ENCODE measurements at places on chromosomes 12 and 14.

GRCh38 chr12:64173456-64173855 lies 48.6 kb downstream of the KICS2 start:
- no peak for DNase-seq

DNA sequence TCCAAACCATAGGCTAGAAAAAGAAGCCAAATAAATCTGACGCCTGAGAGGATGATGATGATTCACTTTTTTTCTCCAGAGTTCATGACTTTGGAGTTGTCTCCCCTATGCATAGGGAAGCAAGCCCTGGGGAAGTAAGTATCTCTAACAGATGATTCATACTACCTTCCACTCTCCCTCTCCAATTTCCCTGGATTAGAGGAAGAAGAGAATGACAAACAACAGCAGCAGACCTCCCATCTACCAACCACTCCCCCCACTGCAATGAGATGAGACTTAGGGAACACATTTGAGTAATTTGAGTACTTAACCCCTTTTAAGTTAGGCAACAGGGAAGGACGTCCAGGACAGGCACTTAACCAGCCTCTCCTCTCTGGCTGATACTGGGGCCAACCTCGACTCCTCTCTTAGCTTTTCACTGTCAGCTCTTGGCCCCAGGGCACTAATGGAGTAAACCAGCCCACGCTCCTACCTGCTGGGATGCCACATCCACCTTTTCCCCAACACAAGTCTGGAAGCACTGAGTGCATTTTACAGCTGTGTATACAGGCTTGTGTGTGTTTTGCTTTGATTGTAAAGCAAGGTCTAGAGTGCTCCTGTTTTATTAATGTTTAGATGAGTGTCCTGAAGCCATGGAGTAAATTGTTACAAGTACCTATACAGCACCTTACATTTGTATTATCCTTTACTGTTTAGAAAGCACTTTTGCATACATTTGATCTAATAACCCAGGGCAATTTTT lies 180.7 kb downstream of the PHLDA1 start:
- DNase-seq: no peak

- DNase-seq: peak; percentile 27
Observed at GRCh38 chr12:93990832-93991803, 157.3 kb upstream of the PLXNC1 start.

- no peak for DNase-seq
Observed at GRCh38 chr12:131072451-131073230, 118.9 kb downstream of the ADGRD1 start.

- peak; percentile 76 for DNase-seq
Observed at GRCh38 chr12:46268583-46269428, at the start of gene SLC38A1. SLC38A1 (minus strand) TSS chr12:46269043; CDS start chr12:46239800, 29,243 bp downstream.

- no peak for DNase-seq
Observed at GRCh38 chr14:59711080-59711479, 134.5 kb upstream of the CCDC175 start.

DNA sequence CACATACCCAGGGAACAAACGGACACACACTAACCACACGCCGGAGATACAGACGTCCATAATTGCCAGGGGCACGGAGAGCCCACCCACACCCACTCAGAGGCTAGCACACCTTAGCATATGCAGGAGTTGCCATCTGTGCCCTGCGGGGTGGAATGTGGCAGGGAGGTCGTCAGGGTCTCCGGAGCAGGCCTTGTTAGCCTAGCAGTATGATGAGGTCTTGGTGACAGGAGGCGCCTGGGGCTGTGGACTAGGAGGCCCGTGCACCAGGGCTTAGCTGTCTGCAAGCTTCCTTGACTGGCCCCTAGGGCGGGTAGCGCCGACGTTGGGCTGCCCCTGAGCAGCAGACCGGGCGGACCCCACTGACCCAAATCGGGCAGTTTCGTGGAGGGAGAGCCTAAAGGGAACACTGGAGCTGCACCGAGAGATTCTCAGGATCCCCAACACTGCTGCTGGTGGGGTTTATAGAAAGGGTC lies 10.0 kb downstream of the STAC3 start:
- no peak for DNase-seq

DNA sequence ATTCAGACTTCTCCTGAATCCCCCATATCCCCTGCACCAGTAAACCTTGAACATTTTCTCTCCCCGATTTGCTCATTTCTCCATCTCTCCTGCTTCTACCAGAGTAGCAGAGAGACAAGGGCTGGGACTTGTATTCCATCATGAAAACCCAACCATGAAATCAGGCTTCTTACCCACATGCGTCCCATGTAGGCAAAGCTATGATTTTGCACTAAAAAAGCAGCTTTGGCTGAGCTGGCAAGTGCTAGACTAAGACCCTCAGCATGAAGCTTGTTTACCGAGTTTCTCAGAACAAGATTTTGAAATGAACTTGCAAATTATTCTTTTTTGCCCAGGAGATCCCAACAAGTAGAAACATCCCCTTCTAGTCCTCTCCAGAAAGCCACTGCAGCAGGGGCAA lies 80.3 kb upstream of the RFLNA start:
- DNase-seq: no peak

- DNase-seq: no peak
Observed at GRCh38 chr12:111964935-111965334, 48.0 kb downstream of the TMEM116 start.

DNA sequence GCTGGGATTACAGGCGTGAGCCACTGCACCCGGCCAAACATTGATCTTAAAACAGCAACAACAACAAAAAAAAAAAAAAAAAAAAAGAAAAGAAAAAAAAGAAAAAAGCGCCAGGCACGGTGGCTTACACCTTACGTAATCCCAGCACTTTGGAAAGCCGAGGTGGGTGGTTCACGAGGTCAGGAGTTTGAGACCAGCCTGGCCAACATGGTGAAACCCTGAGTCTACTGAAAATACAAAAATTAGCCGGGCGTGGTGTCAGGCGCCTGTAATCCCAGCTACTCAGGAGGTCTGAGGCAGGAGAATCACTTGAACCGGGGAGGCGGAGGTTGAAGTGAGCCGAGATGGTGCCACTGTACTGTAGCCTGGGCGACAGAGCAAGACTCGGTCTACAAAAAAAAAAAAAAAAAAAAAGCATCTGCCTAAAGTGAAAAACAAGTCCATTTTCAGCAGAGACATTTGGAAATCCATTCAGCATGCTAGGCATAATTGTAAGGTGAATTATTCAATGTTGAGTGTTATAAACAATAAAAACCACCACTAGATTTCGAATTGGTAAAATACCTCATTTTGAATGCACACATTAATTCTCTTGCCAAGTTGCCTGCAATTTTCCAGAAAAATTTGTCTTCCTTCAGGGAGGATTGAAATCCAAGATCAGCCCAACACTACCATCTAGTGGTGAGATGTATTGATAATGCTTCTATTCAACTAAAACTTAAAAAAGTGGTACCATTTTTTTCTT lies 8.0 kb upstream of the CERS5 start:
- no peak for DNase-seq

DNA sequence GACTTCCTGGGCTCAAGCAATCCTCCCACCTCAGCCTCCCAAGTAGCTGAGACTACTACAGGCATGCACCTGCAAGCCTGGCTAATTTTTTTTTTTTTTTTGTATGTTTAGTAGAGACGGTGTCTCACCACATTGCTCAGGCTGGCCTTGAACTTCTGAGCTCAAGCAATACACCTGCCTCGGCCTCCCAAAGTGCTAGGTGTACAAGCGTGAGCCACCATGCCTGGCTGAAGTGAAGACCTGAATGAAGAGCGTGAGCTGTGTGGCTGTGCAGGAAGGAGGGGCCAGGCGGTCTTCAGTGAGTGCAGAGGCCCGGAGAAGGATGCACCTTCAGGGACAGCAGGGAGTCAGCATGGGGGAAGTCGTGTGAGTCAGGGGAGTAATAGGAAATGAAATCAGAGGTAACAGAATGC lies 14.9 kb upstream of the NFKBIA start:
- no peak for DNase-seq

- no peak for DNase-seq
Observed at GRCh38 chr12:131948166-131948712, 1.5 kb upstream of the EP400 start.

DNA sequence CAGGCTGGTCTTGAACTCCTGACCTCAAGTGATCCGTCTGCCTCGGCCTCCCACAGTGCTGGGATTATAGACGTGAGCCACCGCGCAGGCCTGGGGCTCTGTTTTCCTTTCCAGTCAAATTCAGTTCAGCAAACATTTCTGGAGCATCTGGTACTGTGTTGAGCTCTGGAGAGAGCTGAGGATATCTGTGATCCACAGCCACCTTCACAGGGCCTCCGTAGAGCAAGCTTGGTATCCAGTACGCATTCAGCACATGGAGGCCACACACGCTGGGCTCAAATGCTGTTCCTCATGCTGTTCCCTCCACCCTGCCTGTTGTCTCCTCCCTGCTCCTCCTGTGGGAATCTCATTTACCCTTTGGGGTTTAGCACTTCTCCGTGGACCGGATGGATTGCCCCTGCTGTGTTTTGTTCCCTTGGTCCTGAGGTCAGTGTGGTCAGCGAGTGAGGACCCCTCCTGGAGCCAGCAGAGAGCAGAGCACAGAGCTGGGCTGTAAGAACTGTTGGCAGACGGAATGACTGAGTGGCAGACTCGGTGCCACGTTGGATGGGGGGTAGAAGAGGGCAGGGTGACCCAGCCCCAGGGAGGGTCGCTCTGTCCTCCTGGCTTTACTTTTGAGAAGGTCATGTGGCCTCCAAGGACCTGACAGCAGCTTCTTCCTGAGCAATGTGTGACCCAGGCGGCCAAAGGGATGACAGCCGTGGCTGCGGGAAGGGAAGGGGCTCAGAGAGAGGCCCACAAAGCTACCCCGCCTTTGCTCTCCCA lies 891 bp downstream of the RPS6KL1 start:
- no peak for DNase-seq

GRCh38 chr12:62379026-62379722 lies 87.5 kb upstream of the MON2 start:
- no peak for DNase-seq

- DNase-seq: no peak
Observed at GRCh38 chr12:46110223-46110611, 119.8 kb upstream of the SCAF11 start.

- DNase-seq: no peak
Observed at GRCh38 chr12:93743229-93743998, 66.2 kb downstream of the CRADD start.

GRCh38 chr12:48104531-48104930 lies 1.3 kb downstream of the SENP1 start:
- DNase-seq: no peak

DNA sequence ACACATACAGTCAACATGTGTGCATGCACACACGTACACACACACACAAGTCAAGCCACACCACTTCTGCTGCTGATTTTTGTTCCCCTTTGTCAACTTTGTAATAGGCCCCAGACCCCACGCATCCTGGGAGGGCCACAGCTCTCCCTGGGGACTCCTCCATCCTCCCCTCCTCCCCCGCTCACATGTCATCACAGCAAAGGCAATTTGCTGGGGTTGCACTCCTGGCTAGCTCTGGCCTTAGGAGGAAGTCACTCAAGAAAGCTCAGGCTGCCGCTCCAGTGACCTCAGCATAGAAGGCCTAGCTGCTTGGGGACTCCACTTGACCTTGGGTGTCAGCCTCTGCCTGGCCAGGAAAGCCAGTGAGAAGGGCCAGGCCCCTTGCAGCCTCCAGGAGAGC lies 27.2 kb downstream of the NGB start:
- DNase-seq: no peak

- no peak for DNase-seq
Observed at GRCh38 chr14:94795372-94795771, 25.5 kb upstream of the GSC start.

GRCh38 chr12:66127650-66128049 lies 2.9 kb downstream of the LLPH start:
- DNase-seq: no peak

- no peak for DNase-seq
Observed at GRCh38 chr12:110742096-110742717, 484 bp downstream of the PPP1CC start.

GRCh38 chr12:132506328-132507160 lies 16.6 kb downstream of the FBRSL1 start:
- DNase-seq: peak; percentile 33

DNA sequence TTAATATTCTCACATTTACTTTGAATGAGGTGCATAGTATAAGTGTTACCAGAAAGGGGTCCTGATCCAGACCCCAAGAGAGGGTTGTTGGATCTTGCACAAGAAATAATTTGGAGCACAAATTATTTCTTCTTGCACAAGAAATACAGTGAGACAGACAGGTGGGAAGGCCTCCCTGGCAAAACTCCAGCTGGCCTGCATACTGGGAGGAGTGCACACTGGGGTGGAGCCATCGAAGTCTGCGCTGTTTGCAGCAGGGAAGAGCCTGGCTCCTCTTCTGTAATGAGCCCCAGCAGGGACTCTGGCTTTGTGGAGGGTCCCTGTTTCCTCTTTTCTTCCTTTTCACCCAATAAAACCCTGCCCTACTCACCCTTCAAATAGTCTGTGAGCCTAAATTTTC lies 141.6 kb downstream of the GLT1D1 start:
- no peak for DNase-seq

GRCh38 chr12:111826316-111826715 lies 15.7 kb upstream of the MAPKAPK5 start:
- no peak for DNase-seq

DNA sequence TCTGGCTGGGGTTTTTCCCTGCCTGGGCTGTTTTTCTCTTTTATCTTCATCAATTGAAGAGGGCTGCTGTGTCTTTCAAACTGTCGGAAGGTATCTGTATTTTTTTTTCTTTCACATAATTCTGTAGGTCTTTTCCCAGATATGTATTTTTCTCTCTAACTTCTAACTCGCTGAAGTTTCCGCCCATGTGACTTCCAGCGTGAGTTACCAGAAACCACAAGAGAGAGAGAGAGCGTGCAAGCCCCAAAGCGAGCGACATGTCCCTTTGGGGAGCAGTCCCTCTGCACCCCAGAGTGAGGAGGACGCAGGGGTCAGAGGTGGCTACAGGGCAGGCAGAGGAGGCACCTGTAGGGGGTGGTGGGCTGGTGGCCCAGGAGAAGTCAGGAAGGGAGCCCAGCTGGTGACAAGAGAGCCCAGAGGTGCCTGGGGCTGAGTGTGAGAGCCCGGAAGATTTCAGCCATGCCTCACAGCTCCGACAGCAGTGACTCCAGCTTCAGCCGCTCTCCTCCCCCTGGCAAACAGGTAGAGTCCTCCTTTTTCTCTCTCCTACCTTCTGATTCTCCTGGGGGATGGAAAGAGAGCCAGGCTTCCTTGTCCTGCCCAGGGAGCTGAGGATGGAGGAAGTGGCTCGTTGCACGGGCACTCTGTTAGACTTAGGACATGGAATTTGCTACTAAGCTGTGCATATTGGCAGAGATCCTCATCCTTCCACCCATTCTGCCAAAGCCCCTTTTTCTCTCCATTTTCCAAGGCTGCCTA lies at the start of gene BATF:
Gene BATF, plus strand, starts transcription at position 246 of the 759 bp plus-strand sequence. Its CDS starts 214 bp downstream, at position 460.
- no peak for DNase-seq

- DNase-seq: no peak
Observed at GRCh38 chr12:32069071-32069470, 37.6 kb upstream of the BICD1 start.

DNA sequence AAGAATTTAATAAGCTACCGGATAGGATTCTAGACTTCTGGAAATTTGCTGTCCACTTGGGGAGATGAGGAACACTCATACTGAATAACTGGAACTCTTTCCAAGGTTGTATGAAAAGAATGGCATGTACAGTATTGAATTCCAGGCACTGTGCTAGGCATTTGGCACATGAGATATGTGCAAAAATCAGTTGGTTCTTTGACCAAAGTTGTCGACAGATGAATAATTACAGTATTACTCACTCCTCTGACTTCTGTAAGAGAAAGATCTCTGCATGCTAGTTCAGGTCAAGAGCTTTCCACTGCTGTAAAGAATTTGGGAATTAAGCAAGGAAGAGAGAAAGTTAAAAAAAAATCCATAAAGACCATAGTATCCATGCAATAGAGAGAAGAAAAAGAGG lies 764.7 kb downstream of the BCL11B start:
- DNase-seq: no peak
